Right lung (tissue), 10 donors: ENCODE measurements at places on chromosomes 12 and 14. TPM values are rescaled to one million over a fixed set of nuclear protein-coding genes. Genes with fewer than 3 reads are reported as not detected.

- no peak for DNase-seq
Observed at GRCh38 chr14:73613419-73613963, 1.2 kb downstream of the ACOT6 start.

DNA sequence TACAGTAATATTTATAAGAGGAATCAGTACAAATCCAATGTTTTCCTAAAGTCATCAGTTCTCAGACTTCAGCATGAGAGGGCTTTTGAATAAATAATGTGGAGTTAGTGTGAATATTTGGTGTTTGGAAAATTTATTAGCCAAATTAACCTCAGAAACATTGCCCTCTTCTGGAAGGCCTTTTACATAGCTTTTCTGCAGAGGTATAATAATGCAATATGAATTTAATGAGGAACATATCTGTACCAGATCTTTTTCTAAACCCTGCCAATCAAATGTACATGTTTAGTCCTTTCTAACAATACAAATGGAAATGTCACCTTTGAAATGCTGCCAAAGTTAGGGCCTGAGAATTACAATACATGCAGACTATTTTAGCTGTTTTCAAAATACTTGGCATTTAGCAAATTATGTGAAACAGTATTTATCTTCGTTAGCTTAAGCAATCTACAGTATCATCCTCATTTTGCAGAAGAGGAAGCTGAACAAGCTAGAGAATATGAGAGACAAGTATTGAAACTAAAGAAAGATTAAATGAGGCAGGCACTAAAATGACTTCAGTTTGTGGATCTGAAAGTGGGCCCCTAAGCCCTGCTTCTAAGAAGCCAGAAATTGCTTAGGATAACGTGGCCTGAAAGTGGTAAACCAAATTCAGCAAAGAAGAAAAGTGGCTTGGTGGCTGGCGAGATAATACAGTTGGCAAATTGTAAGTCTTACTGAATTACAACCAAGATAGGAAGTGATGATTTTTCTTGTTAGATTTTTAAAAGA, 60.4 kb upstream of the MANSC4 start:
- no peak for DNase-seq

GRCh38 chr12:132146098-132146497, 1.8 kb downstream of the NOC4L start:
- no peak for DNase-seq

DNA sequence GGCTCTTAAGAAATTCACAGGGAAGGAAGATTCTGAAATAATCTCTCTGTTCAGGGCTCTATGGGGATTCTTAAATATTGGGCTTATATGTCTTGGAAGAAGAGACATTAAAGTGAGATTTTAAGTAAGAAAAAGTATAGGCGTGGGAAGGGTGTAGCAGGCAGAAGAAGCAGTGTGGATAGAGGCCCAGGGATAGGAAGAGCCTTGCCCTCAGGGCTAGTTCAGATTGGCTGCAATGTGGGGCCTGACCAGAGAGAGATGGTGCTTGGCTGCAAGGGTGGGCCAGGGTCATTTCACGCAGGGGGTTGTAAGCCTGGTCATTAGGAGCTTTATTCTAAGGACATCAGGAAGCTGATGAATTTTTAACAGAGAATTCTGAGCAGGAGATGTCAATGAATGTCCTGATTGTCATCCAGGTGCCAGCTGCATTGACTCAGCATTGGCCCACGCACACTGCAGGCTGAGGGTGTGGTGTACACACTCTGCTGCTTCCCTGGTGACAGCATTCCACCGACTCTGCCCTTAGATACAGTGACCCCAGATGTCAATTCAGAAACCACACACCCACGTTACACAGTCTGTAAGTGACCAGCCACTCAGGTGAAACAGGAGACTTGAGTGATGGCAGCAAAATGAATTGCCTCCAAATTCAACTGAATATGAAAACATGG, 582.5 kb downstream of the NRXN3 start:
- no peak for DNase-seq

DNA sequence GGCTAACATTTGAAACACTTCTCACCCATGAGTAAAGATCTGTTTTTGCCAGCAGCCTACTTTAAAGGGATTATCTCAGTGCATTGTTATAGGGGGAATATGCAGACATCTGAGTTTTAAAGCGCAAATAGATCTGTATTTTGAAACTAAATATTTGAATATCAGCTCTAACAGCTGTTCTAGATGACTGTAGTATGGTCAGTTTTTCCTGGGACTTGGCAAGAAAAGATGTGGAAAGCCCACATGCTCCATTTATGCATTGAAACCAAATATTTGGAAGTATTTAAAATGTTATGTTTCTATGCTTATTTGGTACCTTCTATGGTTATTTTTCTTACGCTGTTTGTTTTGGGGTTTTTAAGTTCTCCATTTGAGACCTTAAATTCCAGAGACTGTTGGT, 41.7 kb downstream of the RIC8B start:
- DNase-seq, result peak; percentile 36

GRCh38 chr12:12839873-12840579, 26.9 kb downstream of the DDX47 start:
- no peak for DNase-seq

GRCh38 chr12:113861708-113862312, 104.3 kb downstream of the RBM19 start:
- no peak for DNase-seq

DNA sequence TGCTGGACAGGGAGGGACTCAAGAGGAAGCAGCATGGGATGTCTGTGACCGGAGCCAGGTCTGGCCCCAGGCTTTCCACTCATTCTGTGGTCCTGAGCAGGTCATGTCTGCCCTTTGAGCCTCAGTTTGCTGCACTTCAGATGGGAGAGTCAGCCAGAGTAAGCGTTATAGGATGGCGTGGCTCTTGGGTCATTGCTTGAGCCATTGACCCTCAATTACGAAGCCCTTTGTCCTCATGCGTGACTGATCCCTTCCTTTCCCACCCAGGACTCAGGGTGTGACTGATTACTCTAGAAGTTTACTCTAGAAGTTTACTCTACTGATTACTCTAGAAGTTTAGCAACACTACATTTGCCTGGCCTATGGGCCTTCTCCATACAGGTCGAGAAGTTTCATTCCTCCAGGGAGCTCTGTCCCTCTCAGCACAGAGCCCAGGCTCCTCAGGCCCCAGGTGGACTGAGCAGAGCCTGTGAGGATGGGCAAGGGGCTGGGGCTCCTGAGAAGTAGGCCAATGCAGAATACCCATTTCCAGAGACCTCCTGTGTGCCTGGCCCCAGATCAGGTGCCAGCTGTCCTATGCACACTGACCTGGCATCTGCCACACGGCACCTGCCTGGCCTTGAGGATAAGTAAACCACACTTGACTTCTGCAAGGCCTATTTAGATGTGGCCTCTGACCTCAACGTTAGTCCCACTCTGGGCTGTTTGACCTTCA, 7.6 kb upstream of the IFI27 start:
- no peak for DNase-seq

DNA sequence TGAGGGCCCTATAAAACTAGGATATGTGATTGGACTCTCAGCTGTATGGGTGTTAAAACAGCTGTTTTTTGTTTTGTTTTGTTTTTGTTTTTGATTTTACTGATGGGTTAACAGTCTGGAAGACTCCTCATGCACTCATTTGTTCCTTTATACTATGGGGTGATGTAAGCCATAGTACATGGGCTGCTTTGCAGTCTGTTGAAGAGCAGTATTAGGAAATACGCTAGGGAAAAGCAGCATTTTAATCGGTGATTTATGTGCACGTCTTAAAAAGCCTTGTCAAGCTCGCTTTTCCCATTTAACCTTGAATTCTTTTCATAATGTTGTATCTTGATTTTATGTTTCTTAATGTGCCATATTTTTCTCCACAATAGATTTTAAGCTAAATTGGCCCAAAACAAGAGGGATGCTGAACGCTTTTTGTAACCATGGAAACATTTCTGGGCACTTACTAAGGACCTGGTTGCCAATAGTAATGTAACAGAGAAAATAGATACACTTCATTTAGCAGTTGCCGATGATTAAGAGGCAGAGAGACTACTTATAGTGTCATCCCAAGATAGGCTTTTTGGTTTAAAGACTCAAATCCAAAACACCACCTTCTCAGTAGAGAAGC, 244.0 kb downstream of the SNAPC1 start:
- no peak for DNase-seq

GRCh38 chr12:68240975-68241374, 12.4 kb downstream of the IL22 start:
- no peak for DNase-seq

LRCOL1 gene
- 0.85 TPM for polyA plus RNA-seq

DNA sequence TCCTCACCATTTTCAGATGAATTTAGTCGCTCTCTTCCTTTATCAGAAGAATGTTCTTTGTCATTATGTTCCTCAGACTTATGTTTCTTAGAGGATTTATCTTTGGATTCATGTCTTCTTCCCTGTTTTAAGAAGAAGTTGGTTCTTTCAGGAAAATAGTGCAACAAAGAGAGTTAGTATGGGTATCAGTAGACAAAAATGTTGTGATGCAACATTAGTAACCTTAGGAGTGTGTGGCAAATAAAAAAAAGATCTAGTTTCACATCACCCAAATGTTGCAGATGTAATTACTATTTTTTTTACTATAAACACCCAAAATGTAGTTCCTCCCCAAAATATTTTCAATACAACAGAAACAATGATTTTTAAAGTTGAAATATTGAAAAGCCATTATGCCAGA, 7.8 kb downstream of the RSRC2 start:
- no peak for DNase-seq

DNA sequence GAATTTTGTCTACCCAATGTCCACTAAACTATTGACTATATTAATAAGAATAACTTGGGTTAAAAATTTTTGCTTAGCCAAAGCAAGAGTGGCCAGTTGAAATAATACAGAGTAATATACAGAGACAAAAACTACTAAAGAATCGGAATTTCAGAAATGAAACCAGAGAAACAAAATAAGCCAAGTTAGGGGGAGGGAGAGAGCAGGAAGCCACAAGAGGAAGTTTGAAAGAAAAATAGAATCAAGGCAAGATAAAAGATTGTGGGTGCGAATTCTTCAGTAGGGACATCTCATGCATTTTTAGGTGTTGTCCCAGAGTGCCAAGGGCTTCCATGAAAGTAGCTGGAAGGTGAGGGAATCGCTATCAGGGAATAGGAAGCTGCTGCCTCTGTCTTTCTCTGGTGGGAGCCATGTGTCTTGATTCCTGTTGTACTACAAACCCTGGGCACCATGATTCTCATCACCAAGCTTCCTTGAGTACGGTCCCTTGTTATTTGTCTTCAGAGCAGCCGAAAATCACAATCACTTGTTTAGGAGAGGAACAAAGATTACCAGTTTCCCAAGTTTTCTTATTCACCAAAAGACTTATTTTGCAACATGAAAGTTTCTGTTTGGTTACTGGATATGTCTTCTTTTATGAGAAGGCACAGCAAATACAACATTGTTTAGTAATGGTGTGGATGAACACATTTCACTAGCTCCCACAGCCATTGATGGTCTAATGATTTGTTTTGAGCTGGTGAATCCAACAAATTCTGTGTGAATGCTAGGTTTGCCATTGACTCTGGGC, 16.7 kb downstream of the NEUROD4 start:
- DNase-seq, result no peak

- peak; percentile 76 for DNase-seq
Observed at GRCh38 chr14:100285021-100285912, 21.0 kb downstream of the SLC25A29 start.

GRCh38 chr12:95996034-95996658, at the start of gene HAL:
HAL (minus strand) TSS chr12:95996344; CDS start chr12:95995910, 434 bp downstream.
- DNase-seq, result no peak

FGD4 gene
- 20.6 TPM for polyA plus RNA-seq
